ENCODE measurements at places on chromosomes 3 and 15.

- no peak for DNase-seq
Observed at GRCh38 chr3:189322339-189322738, 150.6 kb downstream of the TPRG1 start.

DNA sequence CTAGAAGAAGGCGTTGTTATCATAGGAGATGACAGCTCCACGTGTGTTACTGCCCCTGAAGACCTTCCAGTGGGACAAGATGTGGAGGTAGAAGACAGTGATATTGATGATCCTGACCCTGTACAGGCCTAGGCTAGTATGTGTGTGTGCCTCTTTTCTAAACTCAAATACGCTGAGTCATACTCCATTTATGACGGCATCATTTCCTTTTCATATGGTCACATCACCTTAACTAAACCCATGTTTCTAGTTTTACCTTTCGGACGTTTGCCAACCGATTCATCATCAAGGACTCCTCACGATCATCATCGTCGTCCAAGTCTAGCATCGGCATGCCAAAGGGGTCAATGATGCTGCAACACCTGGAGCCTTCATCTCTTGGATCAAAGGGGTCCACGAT is 149.0 kb downstream of the CBLB start:
- DNase-seq: no peak

- DNase-seq: no peak
Observed at GRCh38 chr15:41233367-41233771, 2.3 kb downstream of the CHP1 start.

GRCh38 chr3:128149650-128150049 is 3.6 kb upstream of the EEFSEC start:
- DNase-seq: no peak

DNA sequence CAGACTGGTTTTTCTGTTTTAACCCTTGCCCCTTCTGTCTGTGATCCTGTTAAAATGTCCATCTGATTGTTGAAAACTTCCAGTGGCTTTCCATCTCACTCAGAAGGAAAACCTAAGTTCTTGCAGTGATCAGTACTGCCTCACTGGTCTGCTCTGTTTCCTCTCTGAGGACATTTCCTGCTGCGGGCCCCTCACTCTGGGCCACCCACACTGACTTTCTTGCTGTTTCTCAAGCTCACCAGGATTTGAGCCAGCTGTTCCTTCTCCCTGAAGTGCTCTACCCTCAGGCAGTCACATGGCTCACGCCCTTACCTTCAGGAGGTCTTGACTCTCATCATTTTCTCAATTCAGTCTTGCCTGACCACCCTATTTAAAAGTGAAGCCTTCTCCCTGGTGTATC is 1.8 kb downstream of the GRK7 start:
- no peak for DNase-seq

- DNase-seq: no peak
Observed at GRCh38 chr3:10594915-10595314, 89.5 kb upstream of the ATP2B2 start.

GRCh38 chr3:161555320-161555719 is 58.7 kb downstream of the OTOL1 start:
- no peak for DNase-seq

- DNase-seq: no peak
Observed at GRCh38 chr3:23968463-23969184, 23.5 kb downstream of the NR1D2 start.

- no peak for DNase-seq
Observed at GRCh38 chr3:71565976-71566375, 17.6 kb downstream of the FOXP1 start.

DNA sequence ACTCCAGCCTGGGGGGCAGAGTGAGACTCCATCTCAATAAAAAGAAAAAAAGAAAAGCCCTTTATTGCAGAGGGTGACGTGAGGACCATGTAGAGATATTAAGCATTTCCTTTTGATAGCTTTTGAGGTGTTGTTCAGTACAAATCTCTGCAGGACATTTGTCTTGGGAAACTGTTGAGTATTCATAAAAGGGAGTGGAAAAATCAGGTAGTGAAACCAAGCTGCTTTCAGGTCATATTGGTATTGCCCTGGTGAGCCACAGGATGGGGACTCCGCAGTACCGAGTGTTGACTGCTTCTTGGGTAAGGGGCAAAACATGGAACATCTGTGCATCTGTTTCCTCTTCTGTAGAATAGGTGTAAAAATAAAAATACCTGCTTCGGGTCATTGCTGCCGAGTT is 9.9 kb downstream of the ITPR1 start:
- DNase-seq: no peak

- no peak for DNase-seq
Observed at GRCh38 chr15:80060356-80061006, 1.0 kb downstream of the ZFAND6 start.

- DNase-seq: no peak
Observed at GRCh38 chr15:40984964-40985363, 31.7 kb downstream of the CHAC1 start.

All from activated effector memory CD4-positive, alpha-beta T cell treated with Interleukin-2 at 50 U/mL for 16 hours (primary cell).